ENCODE measurements at places on chromosomes 2 and 18.

DNA sequence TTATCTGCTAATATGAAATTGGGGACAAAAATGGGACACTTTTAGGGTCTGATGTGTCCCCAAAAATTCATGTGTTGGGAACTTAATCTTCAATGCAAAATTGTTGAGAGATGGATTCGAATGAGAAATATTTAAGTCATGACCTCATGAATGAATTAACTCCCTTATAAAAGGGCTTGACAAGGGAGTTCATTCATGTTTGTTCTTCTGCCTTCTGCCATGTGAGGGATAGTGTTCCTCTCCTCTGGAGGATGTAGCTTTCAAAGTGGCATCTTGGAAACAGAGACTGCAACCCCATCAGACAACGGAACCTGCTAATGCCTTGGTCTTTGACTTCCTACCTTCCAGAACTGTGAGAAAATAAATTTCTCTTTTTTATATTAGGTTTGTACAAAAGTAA, 89.2 kb upstream of the LINC00305 start:
- no peak for DNase-seq

DNA sequence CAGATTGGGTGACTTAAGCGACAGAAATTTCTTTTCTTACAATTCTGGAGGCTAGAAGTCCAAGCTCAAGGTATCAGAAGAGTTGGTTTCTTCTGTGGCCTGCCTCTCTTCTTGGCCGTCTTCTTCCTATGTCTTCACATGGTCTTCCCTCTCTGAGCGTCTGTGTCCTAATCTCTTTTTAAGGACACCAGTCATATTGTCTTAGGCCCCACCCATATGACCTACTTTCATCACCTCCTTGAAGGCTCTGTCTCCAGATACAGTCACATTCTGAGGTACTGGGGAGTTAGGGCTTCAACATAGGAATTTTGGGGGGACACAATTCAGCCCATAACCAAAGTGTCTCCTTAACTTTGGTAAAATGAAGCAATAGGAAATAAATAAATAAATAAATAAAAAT, 110.9 kb upstream of the EPC2 start:
- DNase-seq, result no peak

GRCh38 chr2:88590998-88591613, 36.2 kb downstream of the EIF2AK3 start:
- DNase-seq, result peak; percentile 59

- DNase-seq, result peak; percentile 53
Observed at GRCh38 chr2:120253021-120253882, 600 bp downstream of the RALB start.

DNA sequence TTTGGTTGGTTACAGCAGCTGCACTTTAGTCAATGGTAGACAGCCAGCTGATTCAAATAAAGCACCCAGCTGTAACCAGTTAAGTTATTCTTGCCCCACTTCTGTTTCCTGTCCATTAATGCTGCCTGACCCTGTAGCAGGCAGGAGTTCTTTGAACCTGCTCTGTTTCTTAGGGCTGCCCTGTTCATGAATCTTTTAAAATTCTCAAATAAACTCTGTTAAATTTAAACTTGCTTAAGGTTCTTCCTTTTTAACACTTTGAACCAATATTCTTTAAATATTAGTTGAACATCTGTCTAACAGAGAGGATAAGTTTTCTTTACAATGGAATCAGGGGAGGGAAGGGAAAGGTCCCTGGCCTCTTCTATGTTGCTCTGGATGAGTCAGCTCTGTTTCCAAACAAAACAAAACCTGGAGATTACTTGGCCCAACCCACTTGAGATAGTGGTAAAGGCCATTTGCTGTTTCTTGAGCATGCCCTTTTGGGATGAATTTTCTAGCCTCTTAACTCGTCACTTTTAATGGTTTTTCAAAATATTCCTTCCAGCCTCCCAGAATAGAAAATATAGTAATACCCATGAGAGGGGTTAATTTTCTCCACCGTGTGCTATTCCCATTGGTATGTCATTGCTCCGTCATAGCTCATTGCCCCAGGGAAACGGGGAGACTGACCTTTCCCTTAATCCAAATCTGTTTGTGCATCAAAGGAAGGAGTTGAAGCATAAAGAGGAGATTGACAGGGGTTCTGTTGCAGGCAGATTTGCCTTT, 112.1 kb upstream of the FHL2 start:
- no peak for DNase-seq

DNA sequence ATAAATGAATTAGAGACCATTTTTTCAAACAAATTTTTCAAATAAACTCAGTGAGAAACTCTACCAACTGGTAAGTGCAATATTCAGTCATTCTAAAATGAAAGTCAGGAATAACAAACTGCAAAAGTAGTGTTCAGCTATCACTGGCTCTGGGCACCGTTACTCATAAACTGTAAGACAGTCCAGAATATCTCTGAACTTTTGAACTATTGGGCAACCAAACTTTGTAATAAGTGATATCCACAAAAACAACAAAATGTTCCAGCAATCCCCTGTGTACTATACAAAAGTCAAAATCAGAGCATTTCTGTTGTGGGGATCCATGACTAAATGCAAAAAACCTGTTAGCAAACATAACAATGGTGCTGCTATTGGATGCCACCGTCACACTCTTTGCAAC, 56.3 kb downstream of the SLC25A12 start:
- no peak for DNase-seq

DNA sequence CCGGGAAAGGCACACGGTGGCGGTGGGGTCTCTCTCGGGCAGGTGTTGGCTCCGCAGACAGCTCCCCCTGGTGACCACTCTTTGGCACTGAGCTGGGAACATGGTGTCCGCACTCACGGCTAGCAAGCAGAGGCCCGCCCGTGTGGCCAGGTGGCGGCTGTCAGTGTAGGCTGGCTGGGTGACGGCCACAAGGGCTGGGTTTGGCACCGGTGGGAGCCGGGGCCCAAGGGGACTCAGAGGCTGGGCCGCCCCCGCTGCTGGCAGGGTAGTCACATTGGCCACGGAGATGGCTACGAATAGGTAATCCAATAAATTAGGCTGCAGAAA, 1071.7 kb downstream of the RPIA start:
- no peak for DNase-seq

DNA sequence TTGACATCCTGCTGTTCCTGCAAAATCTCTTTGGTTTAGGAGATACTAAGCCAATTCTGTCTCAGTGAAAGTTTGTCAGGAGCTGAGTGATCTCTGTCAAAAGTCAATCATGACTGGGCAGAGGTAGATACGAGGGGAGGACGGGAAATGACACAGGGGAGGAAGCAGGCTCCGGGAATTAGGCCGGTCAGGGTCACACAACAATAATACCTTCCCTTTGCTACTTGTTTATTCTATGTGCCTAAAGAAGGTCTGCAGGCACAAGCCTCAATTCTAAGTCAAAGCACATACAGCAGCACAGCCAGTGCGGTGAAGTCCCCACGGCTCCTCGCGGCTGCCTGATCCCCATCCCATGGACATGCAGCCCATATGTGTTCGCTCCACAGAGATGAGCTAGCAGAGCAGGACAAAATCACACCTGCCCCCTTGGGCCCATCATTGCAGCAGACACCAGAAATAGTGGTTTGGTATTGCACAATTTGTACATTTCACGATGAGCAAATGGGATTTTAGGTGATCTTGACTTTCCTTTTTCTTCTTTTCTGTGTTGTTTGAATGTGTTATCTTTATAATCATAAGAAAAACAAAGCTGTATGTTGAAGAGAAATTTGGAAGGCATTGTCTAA, 141.4 kb downstream of the VAPA start:
- DNase-seq, result no peak

DNA sequence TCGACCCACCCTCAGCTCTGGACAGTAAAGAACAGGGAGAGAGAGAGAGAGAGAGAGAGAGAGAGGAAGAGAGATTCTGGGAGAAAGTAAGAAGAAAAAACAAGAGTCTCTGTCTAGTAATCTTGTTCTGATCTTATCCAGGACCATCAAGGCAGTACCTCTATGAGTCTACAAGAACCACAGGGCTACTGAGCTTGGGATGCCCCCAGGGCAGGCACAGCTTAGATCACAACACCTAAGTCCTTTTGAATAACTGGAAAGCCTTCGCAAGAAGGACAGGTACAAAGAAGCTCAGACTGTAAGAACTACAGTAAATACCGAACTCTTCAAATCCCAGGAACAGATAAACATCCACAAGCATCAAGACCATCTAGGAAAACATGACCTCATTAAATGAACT, 51.4 kb upstream of the SGPP2 start:
- no peak for DNase-seq

- DNase-seq, result no peak
Observed at GRCh38 chr2:26901326-26902183, 53.6 kb downstream of the DPYSL5 start.

DNA sequence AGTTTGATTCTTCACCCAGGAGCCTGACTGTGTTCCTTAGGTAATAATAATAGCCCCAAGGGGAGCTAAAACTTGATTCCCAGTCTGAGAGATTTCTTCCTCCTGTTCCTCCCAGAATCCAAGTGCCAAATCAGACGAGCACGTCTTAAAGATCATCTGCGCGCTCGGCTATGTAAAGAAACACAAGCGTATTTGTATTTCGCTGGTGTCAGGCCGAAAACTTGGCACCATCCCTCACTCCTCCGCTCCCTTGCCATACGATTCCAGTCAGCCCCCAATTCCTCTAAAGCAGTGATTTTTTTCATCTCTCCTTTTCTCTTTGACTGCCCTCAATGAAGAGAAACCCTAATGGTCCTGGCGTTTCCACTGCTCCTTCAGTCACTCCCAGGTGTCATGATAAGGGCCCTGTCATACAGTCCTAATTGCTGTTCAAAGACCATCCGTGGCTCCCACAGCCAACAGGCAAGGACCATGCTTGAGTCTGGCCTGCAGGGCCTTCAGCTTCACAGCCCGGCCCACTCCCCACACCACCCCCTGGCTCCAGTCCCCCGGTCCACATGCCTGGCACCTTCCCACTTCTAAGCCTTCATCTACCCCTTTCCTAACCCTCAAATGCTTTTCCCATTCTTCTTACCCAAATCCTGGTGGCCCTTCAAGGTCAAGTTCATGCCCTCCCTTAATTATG, 130.8 kb upstream of the ID2 start:
- DNase-seq, result no peak

- DNase-seq, result no peak
Observed at GRCh38 chr2:7023542-7023941, 106.3 kb downstream of the RNF144A start.

GRCh38 chr2:85718009-85718391, 23.8 kb downstream of the GNLY start:
- DNase-seq, result no peak

DNA sequence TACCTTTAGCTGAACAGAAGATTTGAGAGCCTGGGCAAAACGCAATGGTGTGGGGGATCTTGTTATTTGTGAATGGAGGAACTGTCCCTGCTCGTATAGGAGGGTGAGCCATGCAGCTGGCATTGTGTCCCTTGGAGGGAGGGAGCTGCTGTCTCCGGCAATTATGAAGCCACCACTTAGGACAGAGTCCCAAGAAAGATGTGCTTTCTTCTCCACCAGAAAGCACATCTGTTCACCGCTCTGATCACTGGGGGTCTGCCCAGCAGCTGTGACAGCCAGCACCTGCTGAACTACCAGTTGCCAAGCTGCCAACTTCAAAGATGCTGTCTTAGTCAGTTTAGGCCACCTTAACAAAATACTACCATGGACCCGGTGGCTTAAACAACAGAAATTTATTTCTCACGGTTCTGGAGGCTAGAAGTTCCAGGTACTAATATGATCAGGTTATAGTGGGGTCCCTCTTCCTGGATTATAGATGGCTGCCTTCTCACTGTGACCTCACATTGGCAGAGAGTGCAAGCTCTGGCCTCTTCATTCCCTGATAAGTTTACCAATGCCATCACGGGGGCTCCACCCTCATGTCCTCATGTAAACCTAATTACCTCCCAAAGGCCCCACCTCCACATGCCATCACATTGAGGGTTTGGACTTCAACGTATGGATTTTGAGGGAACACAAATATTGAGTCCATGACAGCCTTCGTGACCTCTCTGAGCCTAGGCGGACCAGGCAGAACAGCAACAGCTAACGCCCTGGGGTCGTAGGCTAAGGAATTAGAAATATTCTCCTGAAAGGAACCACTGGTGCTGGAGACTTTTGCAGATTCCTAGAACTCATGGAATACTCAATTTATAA, 148.3 kb downstream of the RHBDD1 start:
- DNase-seq, result no peak

- DNase-seq, result no peak
Observed at GRCh38 chr2:200335657-200336056, 29.2 kb downstream of the SPATS2L start.

GRCh38 chr18:55323051-55323994, 264.7 kb downstream of the TCF4 start:
- no peak for DNase-seq

- DNase-seq, result no peak
Observed at GRCh38 chr2:127637236-127637630, 8.7 kb upstream of the GPR17 start.

DNA sequence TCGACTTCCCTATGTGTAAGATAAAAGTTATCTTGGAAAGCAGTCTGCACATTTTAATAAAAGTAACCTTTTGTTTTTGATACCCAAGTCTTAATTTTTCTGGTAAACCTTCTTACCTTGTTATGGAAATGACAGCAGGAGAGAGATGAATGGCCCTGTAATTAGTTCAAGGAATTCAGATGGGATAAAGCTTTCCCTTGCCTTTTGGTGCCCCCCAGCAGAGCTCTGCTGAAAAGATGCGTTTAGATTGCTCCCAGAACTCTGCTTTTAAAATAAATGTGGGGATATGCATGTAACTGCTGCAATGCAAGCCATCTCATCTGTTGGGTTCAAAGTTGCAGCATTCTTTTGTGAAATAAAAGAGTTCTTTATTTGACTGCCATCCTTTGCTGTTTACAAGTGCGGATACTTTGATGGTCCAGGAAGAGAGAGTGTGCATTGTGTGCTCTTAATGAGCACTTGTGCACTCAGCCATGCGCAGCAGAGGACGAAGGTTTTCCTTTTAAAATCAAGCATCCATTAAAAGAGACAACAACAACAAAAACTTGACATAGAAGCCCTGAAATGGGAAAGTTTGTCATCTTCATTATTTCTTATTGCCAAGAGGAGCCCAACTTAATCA, 176.7 kb upstream of the ST6GAL2 start:
- DNase-seq, result no peak

DNA sequence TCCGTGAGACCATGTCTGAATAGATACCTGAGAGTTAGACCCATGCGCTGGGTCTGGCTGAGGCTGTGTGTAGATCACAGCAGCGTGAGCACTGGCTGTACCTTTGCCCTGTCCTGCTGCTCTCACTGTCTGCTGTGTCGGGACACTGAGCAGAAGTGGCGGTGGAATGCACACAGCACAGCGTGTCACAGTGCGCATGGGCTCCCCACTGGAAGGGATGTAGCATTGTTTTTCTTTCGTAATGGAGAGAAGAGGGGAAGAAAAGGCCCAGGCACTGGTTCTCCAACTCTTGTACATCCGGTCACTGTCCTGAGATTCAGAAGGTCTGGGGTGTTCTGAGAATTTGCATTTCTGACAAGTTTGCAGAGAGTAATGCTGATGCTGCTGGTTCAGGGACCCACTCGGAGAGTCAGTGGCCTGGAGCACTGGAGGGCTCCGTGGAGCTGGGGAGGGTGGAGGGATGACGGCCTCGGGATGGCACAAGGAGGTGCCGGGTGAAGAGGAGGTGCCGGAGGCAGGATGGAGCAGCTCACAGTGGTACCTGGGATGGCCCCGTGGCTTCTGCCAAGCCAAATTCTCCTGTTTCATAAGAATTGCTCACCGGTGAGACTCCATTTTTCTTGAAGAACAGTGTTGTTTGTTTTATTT, 252.8 kb downstream of the LDLRAD4 start:
- no peak for DNase-seq
